NCI-H2029 treated with DMSO at 0.1 percent for 48 hours (cell line): ENCODE measurements at places on chromosomes 3 and 15.

- no peak for DNase-seq
Observed at GRCh38 chr3:74173090-74173489, 441.4 kb downstream of the CNTN3 start.

GRCh38 chr3:58333206-58334012 lies 717 bp downstream of the PXK start:
- no peak for DNase-seq

GRCh38 chr3:179452176-179452564 lies 900 bp upstream of the GNB4 start:
- no peak for DNase-seq

- DNase-seq: no peak
Observed at GRCh38 chr3:121836064-121836463, 1.1 kb downstream of the EAF2 start.

DNA sequence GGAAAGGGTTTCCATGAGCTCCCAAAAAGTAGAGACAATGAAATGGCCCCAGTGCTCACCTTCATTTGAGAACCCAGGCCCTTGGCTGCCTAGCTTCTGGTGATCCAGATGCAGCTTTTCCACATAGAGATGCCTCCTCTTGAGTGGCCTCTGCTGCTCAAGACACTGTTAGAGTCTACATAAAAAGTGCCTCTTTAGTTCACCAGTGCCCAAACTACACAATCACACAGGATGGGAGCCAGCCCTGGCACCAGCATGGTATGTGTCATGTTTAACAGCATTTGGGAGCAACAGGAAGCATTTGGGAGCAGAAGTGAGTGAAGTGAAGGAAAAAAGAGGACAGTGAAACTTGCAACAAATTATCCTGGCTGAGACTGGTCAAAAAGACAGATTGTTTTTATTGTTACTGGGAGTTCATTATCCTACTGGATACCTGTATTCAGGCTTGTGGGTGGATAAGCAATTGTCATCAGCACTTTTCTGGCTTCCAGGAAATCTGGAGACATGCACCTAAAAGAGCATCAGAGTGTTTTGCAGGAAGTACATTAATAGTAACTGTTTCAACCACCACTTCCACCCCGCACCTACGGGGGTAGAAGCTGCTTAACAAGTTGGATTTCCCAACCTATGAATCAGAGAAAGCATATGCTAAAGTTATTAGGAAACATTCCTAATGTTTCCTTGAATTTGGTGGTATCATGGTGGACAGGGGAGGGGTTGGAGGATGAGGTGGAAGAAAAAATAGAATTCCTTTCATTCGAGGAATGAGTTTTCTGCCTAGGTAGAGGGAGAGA lies 416.2 kb downstream of the IGSF11 start:
- no peak for DNase-seq

GRCh38 chr15:80308002-80308401 lies 56.0 kb upstream of the CTXND1 start:
- DNase-seq: no peak

- no peak for DNase-seq
Observed at GRCh38 chr3:8851703-8852102, 82.3 kb upstream of the OXTR start.

GRCh38 chr3:101950510-101950909 lies 101.2 kb downstream of the NFKBIZ start:
- no peak for DNase-seq

DNA sequence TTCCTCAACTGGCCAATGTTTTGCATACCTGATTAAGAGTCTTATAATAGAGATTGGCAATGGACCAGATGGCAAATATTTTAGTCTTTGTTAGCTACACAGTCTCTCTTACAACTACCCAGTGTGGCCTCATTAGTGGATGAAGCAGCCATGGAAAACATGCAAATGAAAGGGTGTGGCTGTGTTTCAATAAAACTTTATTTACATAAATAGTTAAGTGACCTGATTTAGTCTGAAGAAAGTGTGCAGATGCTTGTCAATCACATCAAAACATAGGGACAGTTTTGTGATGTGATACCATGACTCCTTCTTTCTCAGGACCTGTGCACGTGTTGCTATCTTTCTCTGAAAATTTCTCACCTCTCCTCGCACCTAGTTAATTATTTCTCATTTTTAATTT lies 309.8 kb upstream of the GRM7 start:
- DNase-seq: peak; percentile 20

DNA sequence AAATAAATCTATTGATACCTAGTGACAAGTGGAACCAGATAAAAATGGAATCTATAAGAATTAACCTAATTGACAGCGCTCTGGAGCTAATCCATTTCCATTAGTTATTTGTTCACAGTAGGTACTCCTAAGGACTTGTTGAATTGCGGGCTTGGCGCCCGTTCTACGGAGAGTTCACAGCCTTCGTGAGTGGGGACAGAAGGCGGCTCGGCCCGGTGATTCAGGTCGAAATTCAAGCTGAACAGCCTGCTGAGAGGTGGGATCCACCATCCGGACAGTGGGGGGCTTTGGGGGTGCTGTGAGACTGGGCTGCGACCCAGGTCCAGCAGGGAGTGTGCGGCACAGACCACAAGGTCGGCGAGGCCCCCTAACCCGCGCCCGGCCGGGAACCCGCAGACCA lies 779 bp upstream of the CTNNB1 start:
- DNase-seq: peak; percentile 23

DNA sequence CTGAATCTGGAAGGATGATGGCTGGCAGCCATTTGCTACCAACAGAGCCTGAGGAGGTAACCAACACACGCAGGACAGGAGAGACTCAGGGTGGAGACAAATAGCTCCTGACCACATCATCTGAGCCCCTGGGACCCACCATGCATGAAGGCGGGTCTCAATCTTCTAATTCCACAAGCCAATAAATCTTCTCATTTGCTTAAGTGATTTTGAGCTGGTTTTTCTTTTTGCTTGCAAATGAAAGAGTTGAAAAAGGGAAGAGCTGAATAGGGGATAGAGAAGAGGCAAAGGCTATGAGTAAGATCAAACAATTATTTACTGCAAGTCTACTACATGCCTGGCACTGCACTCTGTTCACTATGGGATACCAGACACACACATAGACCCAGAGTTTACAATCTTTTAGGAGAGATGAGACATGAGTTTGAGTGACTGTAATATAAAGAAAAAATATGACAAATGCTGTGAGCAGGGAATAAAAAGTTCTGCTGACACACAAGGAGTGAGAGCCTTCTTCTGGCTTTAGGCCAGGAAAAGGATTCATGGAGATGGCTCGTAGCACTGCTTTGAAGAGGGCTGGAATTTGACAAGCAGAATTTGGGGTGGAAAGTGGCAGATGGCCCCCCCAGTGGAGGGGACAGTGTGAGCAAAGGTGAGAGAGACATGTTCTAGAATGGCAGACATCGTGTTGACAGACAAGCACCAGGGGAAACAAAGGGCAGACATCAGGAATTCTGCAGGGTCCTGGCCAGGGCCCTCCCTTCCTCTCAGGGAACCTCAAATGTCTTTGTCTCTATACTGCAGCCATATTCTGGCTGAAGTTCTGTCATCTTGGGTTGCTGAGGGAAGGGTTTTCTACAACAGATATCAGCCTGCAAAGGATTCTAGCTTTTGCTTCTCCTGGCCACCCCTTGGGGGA lies 69.8 kb upstream of the WNT5A start:
- DNase-seq: no peak

DNA sequence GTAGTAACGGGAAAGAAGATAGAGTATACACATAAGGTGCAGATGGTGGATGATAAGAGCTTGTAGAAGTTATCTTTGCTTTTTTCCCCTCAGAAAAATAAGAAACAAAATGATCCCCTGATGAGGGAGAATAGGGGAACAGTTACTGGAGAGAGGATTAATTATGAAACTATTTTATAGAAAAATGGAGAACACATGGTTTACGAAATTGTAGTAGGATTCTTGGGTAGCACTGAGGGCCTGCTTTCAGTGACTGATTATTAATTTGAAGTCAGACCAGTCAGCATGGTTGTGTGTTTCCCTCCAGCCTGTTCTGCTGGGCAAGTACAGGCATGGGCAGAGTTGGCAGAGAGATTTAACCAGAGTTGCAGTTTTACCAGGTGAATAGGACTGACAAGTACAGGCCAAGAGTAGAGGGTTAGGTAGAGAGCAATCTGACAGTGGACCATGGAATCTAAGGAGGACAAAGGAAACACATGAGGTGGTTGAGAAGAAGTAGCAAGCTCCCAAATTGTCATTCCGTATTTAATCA lies 5.9 kb downstream of the SLC49A4 start:
- DNase-seq: no peak

GRCh38 chr15:29596266-29596665 lies 226.0 kb downstream of the TJP1 start:
- DNase-seq: no peak

GRCh38 chr15:25470230-25470629 lies 31.4 kb upstream of the UBE3A start:
- DNase-seq: no peak

GRCh38 chr15:75371486-75371885 lies 3.1 kb upstream of the MAN2C1 start:
- DNase-seq: no peak

GRCh38 chr15:43100971-43101370 lies 4.9 kb downstream of the UBR1 start:
- DNase-seq: no peak

DNA sequence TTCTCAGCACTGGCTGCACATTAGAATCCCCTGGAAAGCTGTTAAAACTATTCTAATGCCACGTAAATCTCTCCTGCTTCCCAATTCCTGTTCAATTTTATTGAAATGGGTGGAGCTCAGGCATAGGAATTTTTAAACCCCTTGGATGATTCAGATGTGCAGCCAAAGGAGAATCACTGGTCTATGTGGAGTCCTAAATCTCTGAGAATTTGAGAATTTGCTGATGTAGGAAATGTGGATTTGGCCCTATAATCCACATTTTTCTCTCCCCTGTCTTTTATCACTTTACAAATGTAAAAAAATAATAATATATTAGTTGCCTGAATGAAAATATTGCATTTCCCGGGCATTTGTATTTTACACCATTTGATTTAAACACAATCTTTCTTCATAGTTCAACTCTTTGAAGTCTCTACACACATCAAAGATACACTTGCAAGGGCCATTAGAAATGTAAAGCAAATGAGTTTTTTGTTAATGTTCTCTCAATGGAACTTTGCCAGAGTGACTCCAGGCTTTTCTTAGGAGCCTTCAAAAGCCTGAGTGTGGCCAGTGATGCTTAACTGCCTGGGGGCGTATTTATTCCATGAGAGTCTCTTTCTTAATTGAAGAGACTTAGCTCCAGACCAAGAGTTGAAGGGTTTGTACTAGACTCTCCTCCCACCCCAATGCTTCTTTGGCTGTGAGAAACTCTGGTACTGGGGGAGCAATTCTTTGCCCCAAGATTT lies 48.8 kb upstream of the PTX3 start:
- no peak for DNase-seq

GRCh38 chr15:77468896-77469295 lies 48.2 kb downstream of the HMG20A start:
- no peak for DNase-seq

DNA sequence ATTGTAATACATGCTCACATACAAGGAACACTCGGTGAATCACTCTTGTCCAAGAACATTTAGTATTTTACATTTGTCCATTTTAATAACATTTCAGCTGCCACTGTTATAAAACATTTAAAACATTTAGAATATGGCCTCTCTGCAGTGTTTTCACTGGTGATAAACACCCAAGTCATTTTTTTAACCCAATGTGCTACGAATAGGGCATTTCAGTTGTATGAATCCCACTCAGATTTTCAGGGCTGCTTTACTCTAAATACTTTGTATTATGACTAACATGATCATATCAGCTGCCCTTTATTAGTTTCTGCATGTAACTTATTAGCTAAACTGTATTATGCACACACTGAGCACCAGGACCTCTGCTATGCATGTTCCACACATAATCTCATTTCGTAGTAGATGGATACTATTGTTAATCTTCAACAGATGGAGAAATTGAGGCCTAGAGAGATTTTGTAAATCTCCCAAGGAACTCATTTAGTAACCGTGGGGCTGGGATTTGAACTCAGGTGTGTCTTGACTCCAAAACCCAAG lies 148.6 kb upstream of the CDIN1 start:
- DNase-seq: no peak

- DNase-seq: no peak
Observed at GRCh38 chr3:143795874-143796273, 52.4 kb downstream of the SLC9A9 start.

GRCh38 chr15:42919799-42920518 lies 619 bp downstream of the TTBK2 start:
- no peak for DNase-seq
